Body of pancreas (tissue), 4 donors: ENCODE measurements at places on chromosomes 7 and 10.
A peak's percentile ranks its signal among the peaks of the same experiment; 100 is the strongest.

GRCh38 chr7:90246171-90246570, 1.2 kb downstream of the CFAP69 start:
- no peak for DNase-seq

- no peak for DNase-seq
Measured at GRCh38 chr10:83427101-83427500, 712.2 kb upstream of the GHITM start.

DNA sequence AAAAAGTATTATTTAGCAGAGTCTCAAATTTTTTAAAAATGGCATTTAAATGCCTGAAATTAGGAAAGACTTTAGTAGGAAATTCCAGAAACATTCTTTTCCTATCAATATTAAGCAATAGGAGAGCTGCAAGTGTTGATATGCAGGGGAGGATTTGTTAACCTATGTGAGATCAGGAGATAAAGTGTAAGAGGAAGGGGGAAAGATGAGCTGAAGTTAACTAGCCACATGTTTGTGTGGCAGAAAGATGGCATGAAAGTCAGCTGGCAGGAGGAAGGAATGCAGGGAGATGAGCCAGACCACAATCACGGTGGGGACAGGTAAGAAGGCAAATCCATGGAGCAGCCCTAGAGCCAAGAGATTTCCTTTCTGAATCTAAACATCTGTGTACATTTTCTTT, 303.6 kb downstream of the MAGI2 start:
- DNase-seq: no peak

- DNase-seq: no peak
Measured at GRCh38 chr10:93873420-93874115, 20.2 kb upstream of the SLC35G1 start.

GRCh38 chr10:22341190-22341925, 3.9 kb upstream of the SPAG6 start:
- DNase-seq: no peak

DNA sequence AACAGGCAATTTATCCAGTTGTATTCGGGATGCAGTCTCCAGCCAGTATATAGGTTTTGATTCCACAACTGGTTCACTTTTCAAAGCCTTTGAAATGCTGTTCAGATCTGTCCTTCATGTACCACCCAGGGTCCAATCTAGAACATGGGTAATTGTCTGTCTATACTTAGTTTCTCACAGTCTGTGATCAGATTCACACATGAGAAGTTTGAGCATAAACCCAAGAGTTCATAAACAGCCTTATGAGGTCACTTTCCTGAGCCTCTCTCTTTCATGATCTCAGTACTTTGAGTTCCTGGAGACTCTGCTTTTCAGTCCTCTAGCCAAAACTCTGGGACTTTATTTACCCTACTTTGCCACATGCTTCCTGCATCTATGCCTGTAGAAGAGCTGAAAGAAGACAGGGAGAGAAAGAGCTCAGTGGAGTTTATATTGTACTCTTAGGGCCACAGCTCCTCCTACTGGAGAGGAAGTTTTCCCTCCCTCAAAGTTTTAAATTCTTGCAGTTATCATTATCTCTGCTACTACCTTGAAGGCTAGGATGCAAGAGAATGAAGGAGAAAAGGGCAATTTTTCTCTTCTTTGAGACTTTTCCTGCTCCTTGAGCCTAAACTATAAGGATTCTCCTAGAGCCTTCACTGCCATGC, 172.0 kb downstream of the ZEB1 start:
- DNase-seq: no peak

GRCh38 chr7:155407799-155408198, 50.1 kb upstream of the EN2 start:
- DNase-seq: no peak

DNA sequence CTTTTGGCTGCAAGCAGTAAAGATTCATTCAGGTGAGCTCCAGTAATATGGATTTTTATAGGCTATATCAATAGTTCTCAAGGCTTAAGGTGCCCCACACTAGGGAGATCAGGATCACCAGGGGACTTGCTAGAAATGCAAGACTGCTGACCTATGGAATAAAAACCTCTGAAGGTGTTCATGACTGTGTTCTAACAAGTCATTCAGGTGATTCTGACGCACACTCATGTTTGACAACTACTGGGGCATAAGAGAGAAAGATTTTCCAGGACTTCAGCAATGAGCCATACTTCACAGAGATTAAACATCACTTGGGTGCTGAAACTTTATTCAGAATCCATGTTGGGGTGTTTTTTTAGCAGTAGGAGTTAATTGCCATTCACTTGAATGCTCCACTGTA, 4.8 kb upstream of the TAS2R38 start:
- no peak for DNase-seq

GRCh38 chr7:41695661-41696322, 7.1 kb downstream of the INHBA start:
- no peak for DNase-seq

- no peak for DNase-seq
Measured at GRCh38 chr10:22326145-22326702, 5.3 kb downstream of the BMI1 start.

DNA sequence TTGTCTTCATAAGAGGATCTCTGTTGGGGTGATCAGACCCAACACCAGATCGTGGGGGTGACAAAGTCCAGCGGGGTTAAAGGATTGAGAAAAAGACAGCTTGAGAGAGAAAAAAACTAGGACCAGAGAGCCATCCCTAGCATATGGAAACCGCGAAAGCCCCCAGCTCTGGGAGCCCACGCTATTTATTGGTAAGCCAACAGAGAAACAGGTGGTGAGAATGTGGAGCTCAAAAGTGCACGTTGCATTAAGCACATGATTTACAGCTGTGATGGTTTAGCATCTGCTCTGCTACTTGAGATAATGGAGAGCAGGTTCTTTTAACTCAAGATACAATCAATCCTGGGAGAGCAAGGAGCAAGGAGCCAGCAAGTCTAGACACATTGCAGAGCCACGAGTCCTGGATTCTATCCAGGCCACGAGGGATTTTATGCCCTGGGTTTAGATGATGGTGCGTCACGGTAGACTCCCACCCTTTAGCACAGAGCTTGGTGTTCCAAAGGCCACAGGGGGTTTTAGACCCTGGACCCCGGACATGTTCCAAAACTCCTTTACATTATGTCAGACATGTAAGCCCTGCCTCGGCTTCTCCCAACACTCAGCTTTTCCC, 755.2 kb upstream of the SORCS1 start:
- DNase-seq: no peak

- DNase-seq: no peak
Measured at GRCh38 chr10:125190414-125190813, 30.1 kb upstream of the CTBP2 start.

GRCh38 chr7:82183634-82184033, 259.9 kb downstream of the CACNA2D1 start:
- no peak for DNase-seq

GRCh38 chr10:53379956-53380355, 607.4 kb upstream of the MBL2 start:
- no peak for DNase-seq

GRCh38 chr10:34895977-34896376, 80.9 kb upstream of the PARD3 start:
- DNase-seq: no peak

DNA sequence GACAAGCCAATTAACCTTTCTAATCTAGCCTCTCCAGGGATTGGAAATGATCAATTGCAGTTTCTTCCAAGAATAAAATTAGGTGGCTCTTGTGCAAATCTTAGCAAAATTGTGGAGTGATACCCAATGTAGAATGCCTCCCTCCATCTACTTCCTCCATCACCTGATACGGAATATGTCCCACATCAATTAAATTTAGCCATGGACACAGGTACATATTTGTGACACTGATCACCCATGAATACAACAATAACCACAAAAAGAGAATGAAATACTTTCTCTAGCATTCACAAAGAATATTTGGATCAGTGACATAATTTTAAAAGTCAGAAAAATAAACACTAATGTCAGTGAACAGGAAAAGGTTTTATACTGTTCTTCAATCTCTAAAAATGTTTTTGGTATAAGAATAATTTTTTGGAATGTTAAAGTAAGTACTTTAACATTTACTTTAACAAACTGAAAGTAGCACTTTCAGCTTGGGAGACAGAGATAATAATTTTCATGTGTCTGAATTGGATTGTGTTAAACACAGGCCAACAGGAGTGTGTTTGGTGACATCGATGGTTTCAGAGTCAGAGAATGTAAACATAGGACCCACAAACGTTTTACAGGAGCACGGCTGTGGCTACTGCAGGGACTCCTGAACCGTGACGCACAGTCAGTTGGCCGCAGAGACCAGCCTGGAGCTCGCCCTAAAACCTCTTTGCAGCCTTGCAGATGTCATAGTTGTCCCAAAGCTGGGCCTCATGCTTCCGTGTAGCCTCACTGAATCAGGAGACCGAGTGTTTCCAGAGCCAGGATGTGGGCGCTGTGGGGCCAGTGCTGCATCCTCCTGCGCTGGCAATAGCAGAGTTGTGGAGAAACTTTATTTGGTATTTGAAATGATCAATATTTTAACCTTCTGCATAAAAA, 7.2 kb downstream of the RBM20 start:
- no peak for DNase-seq

- no peak for DNase-seq
Measured at GRCh38 chr10:22453948-22454591, 108.8 kb downstream of the SPAG6 start.

DNA sequence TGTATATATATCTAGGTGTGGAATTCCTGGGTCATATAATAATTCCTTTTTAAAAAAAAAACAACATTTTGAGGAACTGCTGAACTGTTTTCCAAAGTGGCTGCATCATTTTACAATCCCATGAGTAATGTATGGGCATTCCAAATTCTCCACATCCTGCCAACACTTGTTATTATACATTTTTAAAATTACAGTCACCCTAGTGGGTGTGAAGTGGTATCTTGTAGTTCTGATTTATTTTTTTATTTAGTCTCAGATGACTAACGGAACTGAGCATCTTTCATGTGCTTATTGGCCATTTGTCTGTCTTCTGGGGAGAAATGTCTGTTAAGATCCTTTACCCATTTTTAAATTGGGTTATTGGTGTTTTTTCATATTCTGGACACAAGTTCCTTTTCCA, 12.0 kb upstream of the KLHL7 start:
- no peak for DNase-seq

- DNase-seq: no peak
Measured at GRCh38 chr7:20560325-20561180, 54.9 kb upstream of the ABCB5 start.

- no peak for DNase-seq
Measured at GRCh38 chr7:121039510-121039822, 51.0 kb downstream of the CPED1 start.

GRCh38 chr7:48028938-48029337, at the start of gene SUN3:
Gene SUN3, minus strand, starts transcription at chr7:48029107. Its CDS starts 169 bp downstream, at chr7:48028938.
- DNase-seq: no peak

DNA sequence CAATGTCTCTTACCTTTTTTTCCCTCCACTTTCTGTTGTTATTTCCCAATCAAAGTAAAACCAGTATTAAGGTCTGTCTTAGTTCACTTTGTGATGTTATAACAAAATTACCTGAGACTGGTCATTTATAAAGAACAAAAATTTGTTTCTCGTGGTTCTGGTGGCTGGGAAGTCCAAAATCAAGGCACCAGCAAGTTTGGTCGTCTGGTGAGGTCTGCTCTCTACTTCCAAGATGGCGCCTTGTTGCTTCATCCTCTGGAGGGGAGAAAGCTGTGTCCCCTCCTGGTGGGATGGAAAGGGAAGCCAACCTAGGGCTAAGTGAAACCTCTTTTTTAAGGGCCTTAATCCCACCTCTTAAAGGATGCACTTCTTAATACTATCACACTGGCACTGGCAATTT, 22.3 kb upstream of the INSYN2A start:
- no peak for DNase-seq

GRCh38 chr10:56258378-56258777, 102.7 kb downstream of the ZWINT start:
- DNase-seq: no peak

- DNase-seq: no peak
Measured at GRCh38 chr7:7821517-7821916, 103.1 kb upstream of the RPA3 start.

DNA sequence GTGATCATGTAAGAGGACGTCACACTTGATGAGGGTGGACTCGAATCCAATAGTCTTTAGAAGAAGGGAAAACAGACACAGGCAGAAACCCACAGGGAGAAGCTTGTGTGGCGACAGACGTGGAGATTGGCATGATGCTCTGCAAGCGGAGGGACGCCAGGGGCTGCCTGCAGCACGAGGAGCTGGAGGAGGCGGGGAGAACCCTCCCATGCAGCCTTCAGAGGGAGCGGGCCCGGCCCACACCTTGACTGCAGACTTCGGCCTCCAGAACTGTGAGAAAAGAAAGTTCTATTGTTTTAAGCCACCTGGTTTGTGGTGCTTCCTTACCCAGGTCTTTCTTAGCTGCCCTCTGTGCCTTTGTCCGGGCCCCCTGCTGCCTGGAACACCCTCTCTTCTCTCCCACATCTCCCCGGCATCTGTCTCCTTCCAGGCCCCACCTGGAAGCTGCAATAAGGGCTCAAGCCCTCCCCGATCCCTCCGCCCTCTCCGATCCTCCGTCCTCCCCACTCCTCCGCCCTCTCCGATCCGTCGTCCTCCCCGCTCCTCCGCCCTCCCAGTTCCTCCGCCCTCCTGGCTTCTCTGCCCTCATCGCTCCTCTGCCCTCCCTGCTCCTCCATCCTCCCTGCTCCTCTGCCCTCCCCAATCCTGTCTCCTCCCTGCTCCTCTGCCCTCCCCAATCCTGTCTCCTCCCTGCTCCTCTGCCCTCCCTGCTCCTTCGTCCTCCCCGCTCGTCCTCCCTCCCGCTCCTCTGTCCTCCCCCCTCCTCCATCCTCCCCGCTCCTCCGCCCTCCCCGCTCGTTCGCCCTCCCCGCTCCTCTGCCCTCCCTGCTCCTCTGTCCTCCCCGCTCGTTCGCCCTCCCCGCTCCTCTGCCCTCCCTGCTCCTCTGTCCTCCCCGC, 17.4 kb upstream of the PRKAG2 start:
- DNase-seq: no peak

DNA sequence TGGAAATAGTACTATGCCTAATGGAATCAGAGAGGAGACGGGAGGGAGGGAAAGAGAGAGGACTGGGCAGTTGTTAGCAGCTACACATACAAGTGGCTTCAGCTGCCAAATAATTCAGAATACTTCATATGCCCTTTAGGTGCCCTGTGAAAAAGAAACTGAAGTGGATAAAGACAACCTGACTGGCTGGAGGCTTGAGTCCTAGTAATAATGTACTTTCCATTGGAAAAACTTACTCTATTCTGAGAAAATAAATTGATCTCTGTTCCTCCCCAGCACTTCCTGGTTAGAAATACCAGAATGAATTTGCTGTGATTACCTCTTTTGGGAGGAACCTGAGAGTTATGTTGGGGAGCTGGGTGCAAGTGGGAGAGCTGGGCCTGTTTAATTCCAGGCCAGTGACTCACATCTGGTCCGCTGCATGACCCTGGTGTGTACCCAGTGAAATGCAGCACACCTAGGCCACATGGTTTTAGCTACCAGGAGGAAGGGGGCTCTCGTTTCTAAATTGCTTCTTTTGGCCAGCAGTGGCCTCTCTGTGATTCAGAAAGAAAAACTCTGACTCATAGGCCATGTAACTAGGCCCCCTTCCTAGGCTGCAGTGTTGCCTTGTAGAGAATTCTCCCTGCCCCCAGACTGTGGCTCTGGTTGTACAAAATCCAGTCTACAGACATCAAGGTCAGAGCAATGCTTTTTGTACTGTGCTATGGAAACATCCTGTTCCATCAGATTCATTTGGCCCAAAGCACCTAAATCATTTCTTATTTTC, 6.5 kb downstream of the AGFG2 start:
- peak; percentile 66 for DNase-seq

- DNase-seq: no peak
Measured at GRCh38 chr10:78806681-78807221, 262.0 kb upstream of the ZMIZ1 start.

GRCh38 chr10:101563007-101563406, 25.1 kb downstream of the POLL start:
- DNase-seq: no peak

- no peak for DNase-seq
Measured at GRCh38 chr7:128785738-128786137, 6.0 kb upstream of the CCDC136 start.
